ENCODE measurements at places on chromosomes 4 and X.

GRCh38 chrX:17413228-17413627 lies 38.2 kb downstream of the NHS start:
- peak; percentile 91 for DNase-seq

GRCh38 chr4:174369985-174370384 lies 86.3 kb downstream of the CEP44 start:
- DNase-seq, result no peak

- DNase-seq, result no peak
Observed at GRCh38 chr4:87002682-87003043, 67.9 kb downstream of the AFF1 start.

DNA sequence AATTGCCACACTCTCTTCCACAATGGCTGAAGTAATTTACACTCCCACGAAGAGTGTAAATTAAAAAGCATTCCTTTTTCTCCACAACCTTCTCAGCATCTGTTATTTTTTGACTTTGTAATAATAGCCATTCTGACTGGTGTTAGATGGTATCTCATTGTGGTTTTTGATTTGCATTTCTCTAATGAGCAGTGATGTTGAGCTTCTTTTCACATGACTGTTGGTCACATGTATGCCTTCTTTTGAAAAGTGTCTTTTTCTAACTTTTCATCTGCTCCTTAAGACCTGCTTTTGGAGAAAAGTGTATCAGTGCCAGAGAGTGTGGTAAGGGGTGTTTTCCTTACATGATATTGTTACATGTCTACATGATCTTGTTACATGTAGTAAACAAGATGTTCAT lies 25.7 kb downstream of the GUCY1A1 start:
- DNase-seq, result no peak

GRCh38 chr4:26953366-26953765 lies 92.7 kb downstream of the STIM2 start:
- DNase-seq, result no peak

GRCh38 chr4:42819863-42820514 lies 72.5 kb upstream of the GRXCR1 start:
- peak; percentile 32 for DNase-seq

GRCh38 chr4:8591626-8592365 lies 769 bp upstream of the CPZ start:
- no peak for DNase-seq

DNA sequence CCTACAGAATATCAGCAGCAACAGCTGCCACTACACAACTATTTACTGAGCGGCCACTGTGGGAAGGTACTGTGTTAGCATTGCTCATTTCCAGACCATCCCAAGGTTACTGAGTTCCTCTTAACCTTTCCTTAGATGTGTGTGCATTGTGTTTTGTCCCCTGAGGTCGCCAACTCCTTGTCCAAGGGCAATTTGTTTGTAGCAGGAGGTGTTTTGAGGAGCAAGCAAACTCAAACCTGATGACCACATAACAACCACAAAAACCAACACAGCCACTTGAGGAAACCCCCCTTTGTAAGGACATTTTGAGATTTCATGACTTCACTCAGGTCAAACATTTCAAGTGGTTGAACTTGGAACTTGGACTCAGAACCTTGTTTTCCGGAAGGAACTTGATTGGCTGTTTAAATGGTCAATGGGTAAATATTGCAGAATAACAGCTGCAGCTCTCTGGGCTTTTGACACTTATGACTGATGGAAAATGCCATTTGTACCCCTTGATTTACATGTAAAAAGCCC lies 122.3 kb downstream of the MID1IP1 start:
- DNase-seq, result no peak

GRCh38 chr4:85842540-85842939 lies 367.6 kb downstream of the ARHGAP24 start:
- peak; percentile 20 for DNase-seq

DNA sequence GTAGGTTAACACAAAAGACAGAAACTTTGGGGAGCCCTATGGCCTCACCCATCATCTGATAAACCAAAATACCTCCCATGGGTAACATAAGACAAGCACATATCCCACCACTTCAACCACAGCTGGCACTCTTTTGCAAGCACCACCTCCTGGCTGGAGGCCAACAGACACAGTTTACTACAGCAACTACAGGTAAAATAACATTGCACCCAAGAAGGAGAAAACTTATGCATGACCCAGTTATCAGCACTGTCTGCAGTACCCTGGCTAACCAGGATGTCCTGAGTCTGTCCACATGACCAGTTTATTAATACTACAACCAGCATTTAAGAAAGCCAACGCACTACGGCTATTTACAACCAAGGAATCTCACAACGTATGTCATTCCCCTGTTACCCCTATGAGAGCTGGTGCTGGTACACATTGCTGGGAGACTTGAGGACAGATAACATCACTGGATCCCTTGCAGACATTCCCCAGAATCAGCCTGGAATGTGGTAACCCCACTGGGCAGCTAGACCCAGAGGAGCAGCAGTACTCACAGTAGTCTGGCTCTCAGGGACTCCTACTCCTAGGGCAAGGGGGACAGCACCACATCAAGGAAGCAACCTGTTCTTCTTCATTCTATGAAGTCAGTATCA lies 32.0 kb downstream of the ELF2 start:
- DNase-seq, result peak; percentile 28

DNA sequence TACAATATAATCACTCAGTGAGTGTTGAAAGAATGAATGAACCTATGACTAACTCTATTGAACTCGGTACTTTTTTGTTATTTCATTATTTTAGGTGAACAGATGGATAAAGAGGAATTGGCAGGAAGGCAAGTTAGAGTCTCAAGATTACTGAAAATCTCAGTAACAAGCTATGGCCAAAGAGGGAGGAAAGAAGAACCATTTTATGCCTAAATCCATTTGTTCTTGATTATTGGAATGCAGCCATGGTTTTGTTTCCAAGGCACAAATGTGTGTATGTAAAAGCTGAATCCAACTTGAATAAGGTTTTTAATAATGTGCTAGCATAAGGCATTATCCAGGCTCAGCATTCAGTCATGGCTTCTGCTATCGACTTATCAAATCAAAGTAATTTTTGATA lies 196.4 kb downstream of the DTHD1 start:
- DNase-seq, result no peak

DNA sequence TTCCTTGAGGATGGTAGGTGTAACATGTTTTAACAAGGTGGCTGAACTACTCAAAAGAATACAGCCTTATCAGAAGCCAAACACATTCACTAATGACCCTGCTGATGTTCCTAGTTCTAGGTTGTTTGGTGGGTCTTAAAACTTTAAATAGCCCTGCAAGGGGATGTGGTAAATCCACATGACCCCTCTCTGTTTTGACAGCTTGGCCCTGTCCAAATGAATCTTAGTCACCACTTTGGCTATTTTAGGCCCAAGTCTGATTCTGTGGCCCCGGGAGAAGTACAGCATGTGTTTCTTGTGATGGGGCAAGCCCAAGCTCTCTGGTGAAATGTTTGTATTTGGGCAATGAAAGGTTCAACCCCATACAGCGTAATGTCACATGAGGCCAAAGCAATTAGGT lies 54.5 kb upstream of the GPR34 start:
- DNase-seq, result no peak

DNA sequence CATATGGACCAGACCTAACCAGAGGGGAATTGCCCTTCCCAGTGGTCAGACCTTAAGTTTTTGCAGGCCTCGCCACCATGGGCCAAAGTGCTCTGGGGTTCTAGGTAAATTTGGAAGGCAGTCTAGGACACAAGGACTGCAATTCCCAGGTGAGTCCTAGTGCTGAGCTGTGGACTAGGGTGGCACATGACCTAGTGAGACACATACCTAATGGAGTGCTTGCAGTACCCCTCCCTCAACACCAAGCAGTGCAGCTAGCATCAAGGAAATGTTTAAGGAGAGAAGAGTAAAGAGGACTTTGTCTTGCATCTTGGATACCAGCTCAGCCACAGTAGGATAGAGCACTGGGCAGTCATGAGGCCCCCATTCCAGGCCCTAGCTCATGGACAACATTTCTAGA lies 60.8 kb downstream of the BRCC3 start:
- DNase-seq, result no peak

DNA sequence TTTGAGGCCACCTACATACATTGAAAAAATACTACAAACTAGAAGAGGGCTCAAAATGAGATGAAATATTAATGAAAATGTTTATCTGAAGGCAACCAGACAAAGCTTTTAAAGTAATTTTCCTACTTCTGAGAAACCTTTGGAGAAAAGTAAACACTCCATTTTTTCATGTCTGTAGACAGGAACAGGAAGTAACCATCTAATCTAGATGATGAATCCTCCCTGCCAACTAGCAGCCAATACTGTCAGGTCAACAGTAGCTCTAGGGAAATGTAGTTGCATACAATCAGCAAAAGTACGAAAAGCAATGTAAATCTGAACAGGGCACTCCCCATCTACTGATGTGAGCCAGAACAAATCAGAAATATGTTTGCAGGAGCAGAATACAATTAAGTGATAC lies 49.0 kb downstream of the AMMECR1 start:
- DNase-seq, result no peak

- peak; percentile 90 for DNase-seq
Observed at GRCh38 chr4:1731180-1731579, 9.9 kb downstream of the TACC3 start.

DNA sequence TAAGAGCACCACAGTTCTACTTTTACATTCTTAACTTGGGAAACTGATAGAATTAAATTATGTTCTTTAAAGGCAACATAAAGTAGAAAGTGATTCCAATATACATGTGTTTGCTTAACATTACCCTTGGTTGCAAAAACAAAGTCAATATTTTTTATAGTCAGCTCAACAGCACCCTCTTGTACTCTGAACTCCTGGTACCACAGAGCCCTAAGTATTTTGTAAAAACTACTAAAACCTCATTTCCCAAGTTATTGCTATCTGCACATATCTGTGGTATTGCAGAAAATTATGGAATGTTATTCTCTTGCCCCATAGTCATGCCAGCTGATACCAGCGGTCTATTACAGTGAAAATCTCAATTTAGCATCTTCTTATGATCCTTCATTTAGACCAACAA lies 2.9 kb downstream of the KIF4A start:
- no peak for DNase-seq

GRCh38 chr4:77120886-77121508 lies 36.0 kb upstream of the CCNG2 start:
- peak; percentile 19 for DNase-seq

DNA sequence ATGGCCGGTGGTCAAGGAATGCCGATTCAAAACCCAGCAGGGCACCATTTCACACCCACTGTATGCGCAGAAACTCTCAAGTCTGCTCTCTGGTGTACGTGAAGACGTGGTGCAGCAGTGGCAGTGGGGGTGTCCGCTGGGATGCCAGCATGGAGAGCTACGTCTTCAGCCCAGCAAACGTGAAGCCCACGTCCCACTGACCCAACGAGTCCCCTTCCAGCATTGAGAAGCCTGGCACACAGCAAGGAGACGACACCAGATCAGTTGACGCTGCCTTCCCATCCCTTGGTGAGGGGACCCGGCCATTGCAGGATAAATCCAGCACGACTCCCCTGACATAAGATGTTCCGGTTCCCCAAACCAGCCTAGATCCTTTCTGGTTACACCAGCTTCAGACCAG lies 2.2 kb upstream of the PLXNB3 start:
- no peak for DNase-seq

GRCh38 chrX:56798339-56798711 lies 69.3 kb downstream of the NBDY start:
- DNase-seq, result no peak

GRCh38 chr4:70721747-70722146 lies at the start of gene RUFY3:
TSS of gene RUFY3 (plus strand) at chr4:70721964. CDS start at chr4:70722574, 610 bp downstream.
- DNase-seq, result peak; percentile 60

- DNase-seq, result no peak
Observed at GRCh38 chrX:39897741-39898097, 200.0 kb downstream of the BCOR start.

- no peak for DNase-seq
Observed at GRCh38 chr4:61540944-61541343, 340.8 kb downstream of the ADGRL3 start.

- no peak for DNase-seq
Observed at GRCh38 chr4:40363945-40364344, 28.8 kb downstream of the CHRNA9 start.

GRCh38 chr4:80265571-80266252 lies 752 bp upstream of the FGF5 start:
- DNase-seq, result peak; percentile 84

DNA sequence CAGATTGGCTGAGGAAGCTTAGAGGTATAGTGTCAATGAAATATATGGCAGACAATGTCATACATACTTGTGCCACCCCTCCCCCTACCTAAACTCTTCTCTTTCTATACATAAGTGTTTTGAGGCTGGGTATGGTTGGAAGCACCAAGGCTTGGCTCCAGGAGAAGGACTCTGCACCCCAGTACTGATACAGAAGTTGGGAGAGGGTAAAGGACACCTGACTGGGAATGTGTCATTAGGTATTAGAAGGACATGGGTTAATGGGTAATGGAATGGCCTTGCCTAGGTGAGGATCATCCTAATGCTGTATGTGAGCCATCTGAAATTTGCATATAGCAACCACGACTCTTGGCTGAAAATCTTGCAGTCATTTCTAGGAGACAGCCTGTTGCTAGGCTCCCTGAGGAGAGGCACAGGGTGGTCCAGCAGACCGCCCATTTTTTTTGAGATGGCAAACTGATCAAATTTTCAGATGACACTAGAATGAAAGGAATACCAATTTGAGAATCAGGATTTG lies 26.8 kb upstream of the AP1S2 start:
- peak; percentile 71 for DNase-seq

DNA sequence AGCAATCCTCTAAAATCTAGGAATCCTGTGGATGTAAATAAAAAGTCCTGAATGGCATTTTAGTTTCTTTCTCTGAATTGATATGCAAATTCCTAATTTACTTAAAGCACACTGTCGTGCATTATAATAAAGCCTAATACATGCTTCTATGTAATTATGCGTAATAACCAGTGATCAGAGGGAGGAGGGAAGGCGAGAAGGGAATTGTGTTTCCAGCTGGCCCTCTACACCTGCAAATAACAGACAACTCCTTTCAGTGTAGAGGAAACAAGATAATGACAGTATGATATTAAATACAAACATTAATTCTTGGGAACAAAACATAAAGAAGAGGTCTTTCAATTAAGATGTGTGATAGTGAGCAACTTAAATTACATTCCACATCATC lies 419.6 kb upstream of the LCORL start:
- no peak for DNase-seq

DNA sequence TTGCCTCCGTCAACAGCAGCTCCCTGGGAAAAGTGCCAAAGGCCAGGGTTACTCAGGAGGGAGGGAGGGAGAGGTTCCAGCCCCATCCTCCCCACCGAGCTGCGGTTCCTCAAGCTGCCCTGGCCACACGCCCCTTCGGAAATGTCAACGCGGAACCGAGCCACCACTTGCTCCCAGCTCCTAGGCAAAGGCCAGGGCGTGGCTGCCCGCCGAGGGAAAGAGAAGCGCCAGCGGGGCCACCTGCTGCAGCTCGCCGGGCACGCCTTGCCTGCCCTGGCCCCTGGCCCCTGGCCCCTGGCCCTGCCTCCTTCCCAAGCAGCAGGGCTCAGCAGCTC lies 15.3 kb downstream of the SLC6A8 start:
- peak; percentile 85 for DNase-seq

GRCh38 chrX:68599256-68600152 lies 48.0 kb upstream of the STARD8 start:
- peak; percentile 8 for DNase-seq
